ENCODE measurements at places on chromosomes 16 and 17. TPM values are rescaled to one million over a fixed set of nuclear protein-coding genes. Genes with fewer than 3 reads are reported as not detected.
A peak's percentile ranks its signal among the peaks of the same experiment; 100 is the strongest.

Gene CSH1
- total RNA-seq = not detected

Gene DOC2A
- total RNA-seq = 2.5 TPM

Gene COPZ2
- total RNA-seq = 25.9 TPM

- H3K4me1 ChIP-seq = peaks cover 3% of the 10 kb centered on the region
- no peak overlapping the region for H3K27ac ChIP-seq
- H3K27me3 ChIP-seq = peaks cover 23% of the 10 kb centered on the region
- H3K36me3 ChIP-seq = no peaks in the 10 kb centered on the region
- H3K4me3 ChIP-seq = no peak overlapping the region
Observed at GRCh38 chr16:9016824-9017223, 53.1 kb upstream of the USP7 start.

DNA sequence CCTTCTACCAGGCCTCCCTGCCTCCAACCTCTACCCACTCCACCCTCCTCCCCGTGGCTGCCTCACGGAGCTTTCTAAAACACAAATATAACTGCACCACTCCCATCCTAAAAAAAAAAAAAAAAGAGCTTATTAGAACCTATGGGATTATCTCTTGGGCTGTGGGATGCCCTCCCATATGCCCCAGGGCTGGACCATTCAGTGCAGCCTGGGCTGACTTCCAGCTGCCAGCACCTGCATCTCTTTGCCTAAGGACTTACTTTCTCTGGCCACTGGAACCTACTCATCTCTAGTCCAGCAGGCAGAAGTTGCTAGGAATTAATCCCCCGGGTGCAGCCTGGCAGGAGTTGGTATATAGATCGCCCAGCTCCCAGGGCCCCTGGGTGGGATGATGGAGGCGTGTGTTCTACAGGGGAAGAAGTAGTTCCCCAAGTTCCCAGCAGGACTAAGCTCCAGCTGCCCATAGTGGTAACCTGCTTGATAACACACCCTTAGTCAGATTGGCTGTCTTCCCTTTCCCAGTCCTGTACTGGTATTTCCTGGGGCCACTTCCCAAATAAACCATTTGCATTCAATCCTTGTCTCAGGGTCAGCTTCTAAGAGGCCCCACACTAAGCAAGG lies 10.3 kb downstream of the MPP3 start:
- DNase-seq = no peak
- H3K4me3 ChIP-seq = no peak overlapping the region
- H3K27ac ChIP-seq = peak overlapping the region; percentile 46
- H3K4me1 ChIP-seq = peaks cover 12% of the 10 kb centered on the region
- H3K27me3 ChIP-seq = no peaks in the 10 kb centered on the region
- no peaks in the 10 kb centered on the region for H3K36me3 ChIP-seq

DNA sequence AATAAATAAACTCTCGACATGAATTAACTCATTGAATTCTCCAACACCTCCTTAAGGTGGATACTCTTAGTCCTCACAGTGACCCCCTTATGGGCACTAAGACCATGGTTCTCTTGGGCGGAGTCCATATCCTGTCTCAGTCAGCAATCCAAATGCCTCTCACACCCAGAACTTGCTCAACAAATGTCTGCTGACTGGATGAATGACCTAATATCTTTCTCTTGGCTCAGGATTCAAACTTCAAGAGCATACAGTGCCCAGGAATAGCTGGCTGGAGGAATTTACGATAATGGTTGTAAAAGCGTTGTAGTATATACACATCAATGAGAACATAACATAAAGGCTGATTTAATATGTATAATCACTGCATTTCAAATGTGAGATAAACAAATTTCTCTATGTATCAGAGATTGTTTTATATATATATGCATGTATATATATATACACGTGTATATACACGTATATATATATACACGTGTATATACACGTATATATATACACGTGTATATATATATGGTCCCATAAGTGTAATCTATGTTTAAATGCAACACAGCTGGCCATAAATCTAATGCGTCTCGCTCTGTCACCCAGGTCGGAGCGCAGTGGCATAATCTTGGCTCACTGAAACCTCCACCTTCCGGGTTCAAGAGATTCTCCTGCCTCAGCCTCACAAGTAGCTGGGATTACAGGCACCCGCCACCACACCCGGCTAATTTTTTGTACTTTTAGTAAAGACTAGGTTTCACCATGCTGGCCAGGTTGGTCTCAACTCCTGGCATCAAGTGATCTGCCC lies 6.5 kb upstream of the UBB start:
- H3K27me3 ChIP-seq = no peaks in the 10 kb centered on the region
- H3K27ac ChIP-seq = peak overlapping the region; percentile 45
- no peak overlapping the region for H3K4me3 ChIP-seq
- no peaks in the 10 kb centered on the region for H3K36me3 ChIP-seq
- peak; percentile 75 for DNase-seq

- no peaks in the 10 kb centered on the region for H3K36me3 ChIP-seq
- H3K4me1 ChIP-seq = no peaks in the 10 kb centered on the region
- no peak overlapping the region for H3K27ac ChIP-seq
Observed at GRCh38 chr16:5502944-5503343, 405.3 kb upstream of the EEF2KMT start.

DNA sequence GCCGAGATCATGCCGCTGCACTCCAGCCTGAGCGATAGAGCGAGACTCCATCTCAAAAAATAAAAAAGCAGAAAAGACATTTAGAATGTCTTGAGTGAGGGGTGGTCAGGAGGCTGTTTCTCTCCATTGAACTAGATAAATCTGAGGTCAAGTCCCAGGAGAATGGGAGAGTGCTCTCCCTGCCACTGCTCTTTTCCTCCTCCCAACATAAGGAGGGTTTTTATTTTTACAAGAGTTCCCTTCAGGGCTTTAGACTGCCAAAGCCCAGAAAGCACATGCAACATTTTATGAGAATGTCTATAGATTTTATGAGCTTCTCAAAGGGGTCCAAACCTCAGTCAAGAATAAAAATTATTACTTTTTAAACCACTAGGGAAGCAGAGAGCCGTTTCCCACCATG lies 1.6 kb downstream of the RND2 start:
- no peaks in the 10 kb centered on the region for H3K4me1 ChIP-seq
- DNase-seq = no peak
- no peak overlapping the region for H3K27ac ChIP-seq
- H3K4me3 ChIP-seq = no peak overlapping the region
- no peaks in the 10 kb centered on the region for H3K27me3 ChIP-seq
- no peaks in the 10 kb centered on the region for H3K36me3 ChIP-seq
